GM23248 (cell line): ENCODE measurements at places on chromosomes 13 and 19. TPM values are rescaled to one million over a fixed set of nuclear protein-coding genes. Genes with fewer than 3 reads are reported as not detected.
A peak's percentile ranks its signal among the peaks of the same experiment; 100 is the strongest.

DNA sequence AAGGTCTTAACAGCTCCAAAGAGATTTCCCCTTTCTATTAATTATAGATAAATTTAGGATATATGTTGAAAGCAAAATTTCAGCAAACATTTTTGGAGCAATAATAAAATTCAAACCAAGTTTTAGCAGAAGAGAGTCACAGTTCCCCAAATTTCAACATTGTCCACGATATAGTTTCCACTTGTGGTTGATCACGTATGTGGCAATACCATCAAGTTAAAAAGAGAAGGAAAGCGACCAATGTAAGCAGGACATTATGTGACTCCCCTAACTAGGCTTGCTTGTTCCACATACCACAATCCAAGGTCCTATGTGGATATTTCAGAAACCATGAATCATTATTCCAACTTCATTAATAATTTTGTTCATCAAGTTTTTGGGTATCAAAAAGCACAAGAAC, 52.8 kb downstream of the ELF1 start:
- H3K27me3 ChIP-seq: no peaks in the 10 kb centered on the region
- no peak for DNase-seq
- H3K4me1 ChIP-seq: peaks cover 10% of the 10 kb centered on the region
- no peaks in the 10 kb centered on the region for H3K36me3 ChIP-seq
- no peak overlapping the region for H3K4me3 ChIP-seq

GRCh38 chr13:41590122-41590521, 132.8 kb downstream of the RGCC start:
- H3K36me3 ChIP-seq: no peaks in the 10 kb centered on the region
- no peak for DNase-seq
- no peaks in the 10 kb centered on the region for H3K27me3 ChIP-seq
- H3K4me1 ChIP-seq: peaks cover 16% of the 10 kb centered on the region

DNA sequence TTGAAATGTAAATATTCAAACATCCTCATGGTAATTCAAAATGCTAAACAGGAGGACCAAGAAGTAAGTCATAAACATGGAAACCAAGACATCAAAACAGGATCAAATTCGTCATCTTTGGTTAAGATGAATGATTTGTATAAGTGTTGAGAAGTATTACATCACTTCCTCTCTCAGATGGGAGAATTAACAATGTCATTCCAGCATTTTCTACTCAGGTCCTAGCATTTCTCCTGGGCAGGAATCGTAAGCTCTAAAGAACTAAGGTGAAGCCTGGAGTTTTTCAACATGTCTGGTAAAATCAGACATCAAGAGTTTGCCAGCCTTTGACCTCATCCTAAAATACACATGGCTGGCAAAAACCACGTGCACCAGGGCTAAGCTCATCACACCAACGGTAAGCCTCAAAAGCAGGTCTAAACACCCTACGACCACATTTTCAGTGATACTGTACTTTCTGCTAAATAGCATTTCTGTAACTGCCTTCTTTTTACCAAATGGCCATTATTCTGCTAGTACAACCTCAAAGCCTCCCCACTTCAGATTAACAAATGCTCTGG, 24.8 kb downstream of the RANBP3 start:
- no peaks in the 10 kb centered on the region for H3K27me3 ChIP-seq
- peak; percentile 32 for DNase-seq
- H3K4me3 ChIP-seq: peak overlapping the region; percentile 35
- H3K36me3 ChIP-seq: 0 out of 2 replicates have a peak, but pooled peaks cover 3% of the 10 kb centered on the region

MCEMP1 gene
- total RNA-seq: not detected in 2 replicates

DNA sequence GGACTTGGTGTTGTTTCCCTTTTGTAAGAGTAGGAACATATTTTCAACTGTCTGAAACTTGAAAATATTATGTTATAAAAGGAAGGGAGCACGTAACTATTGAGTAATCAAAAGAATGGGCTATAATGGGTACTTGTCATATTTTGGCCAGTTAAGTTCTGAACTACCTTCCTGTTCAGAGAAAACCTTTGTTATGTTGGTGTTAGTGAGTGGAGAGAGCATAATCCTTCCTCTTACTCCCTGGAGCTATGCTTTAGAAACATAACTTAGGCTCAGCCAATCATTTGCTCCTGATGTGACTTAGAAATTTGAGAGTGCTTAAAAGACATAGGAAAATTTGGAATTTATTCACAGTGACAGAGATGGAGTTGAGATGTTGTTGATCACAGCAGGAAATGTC, 482.5 kb upstream of the SPRY2 start:
- H3K27me3 ChIP-seq: no peaks in the 10 kb centered on the region
- H3K4me1 ChIP-seq: no peaks in the 10 kb centered on the region
- no peak overlapping the region for H3K4me3 ChIP-seq
- H3K27ac ChIP-seq: no peak overlapping the region
- no peak for DNase-seq

- H3K27ac ChIP-seq: no peak overlapping the region
- H3K4me3 ChIP-seq: no peak overlapping the region
- peaks cover 10% of the 10 kb centered on the region; the same call in 1 of the 2 replicates for H3K4me1 ChIP-seq
- no peaks in the 10 kb centered on the region for H3K27me3 ChIP-seq
- no peak for DNase-seq
These were observed 52.0 kb downstream of the ARHGEF7 start for GRCh38 chr13:111166882-111167675.

MAST3 gene
- 3.2 and 3.8 TPM in 2 replicates for total RNA-seq

DNA sequence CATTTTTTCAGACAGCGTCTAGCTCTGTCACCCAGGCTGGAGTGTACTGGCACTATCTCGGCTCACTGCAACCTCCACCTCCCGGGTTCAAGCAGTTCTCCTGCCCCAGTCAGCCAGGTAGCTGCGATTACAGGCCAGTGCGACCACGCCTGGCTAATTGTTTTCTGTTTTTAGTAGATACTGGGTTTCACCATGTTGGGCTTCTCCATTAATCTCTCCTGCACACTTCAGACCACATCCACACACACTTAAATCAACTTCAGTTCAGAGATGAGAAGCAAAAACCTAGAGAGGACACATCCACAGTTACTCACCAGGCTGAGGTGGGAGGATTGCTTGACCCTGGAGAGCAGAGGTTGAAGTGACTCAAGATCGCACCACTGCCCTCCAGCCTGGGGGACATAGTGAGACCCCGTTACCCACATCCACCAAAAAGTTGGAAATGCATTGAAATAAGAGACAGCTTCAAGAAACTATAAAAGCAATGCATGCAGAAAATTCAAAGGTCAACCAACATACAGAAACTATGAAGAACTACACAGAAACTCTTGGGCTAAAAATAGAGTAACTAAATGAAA, 42.3 kb downstream of the ZNF611 start:
- no peaks in the 10 kb centered on the region for H3K36me3 ChIP-seq
- no peak for DNase-seq
- peaks cover 17% of the 10 kb centered on the region for H3K4me1 ChIP-seq
- H3K4me3 ChIP-seq: no peak overlapping the region
- no peak overlapping the region for H3K27ac ChIP-seq
- no peaks in the 10 kb centered on the region for H3K27me3 ChIP-seq

PRSS57 gene
- total RNA-seq: not detected in 2 replicates

ZNF784 gene
- total RNA-seq: 3.0 and 4.2 TPM in 2 replicates

DNA sequence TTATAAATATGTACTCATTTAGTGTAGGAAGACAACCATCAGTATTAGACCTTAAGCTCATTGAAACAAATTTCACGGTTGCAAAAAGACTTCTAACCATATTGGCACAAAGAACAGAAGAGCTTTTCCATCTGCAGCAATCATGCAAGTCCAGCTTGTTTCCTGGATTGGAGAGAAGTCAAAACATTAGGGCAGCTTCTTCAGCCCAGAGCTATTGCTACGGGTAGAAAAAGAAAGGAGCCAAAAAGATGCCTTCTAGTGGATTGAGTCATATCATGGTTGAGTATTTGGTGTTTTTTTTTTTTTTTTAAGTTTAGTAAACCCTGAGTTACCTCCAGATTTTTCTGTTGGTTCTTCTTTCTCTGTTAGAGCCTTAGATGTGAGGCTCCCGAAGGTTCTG, 99.8 kb downstream of the WDFY2 start:
- H3K27me3 ChIP-seq: no peaks in the 10 kb centered on the region
- peak; percentile 77 for DNase-seq
- H3K4me3 ChIP-seq: no peak overlapping the region
- H3K27ac ChIP-seq: peak overlapping the region; percentile 26
- 0 out of 2 replicates have a peak, but pooled peaks cover 3% of the 10 kb centered on the region for H3K36me3 ChIP-seq

PLIN4 gene
- total RNA-seq: not detected in 2 replicates

- no peak overlapping the region for H3K27ac ChIP-seq
- no peak for DNase-seq
- no peaks in the 10 kb centered on the region for H3K36me3 ChIP-seq
- H3K4me1 ChIP-seq: peaks cover 12% of the 10 kb centered on the region
These were observed 97.4 kb downstream of the POSTN start for GRCh38 chr13:37501187-37501586.

ZNF490 gene
- 4.0 and 11.8 TPM in 2 replicates for total RNA-seq

GRCh38 chr13:39556866-39557265, 46.1 kb downstream of the LHFPL6 start:
- no peaks in the 10 kb centered on the region for H3K27me3 ChIP-seq
- H3K4me3 ChIP-seq: no peak overlapping the region
- no peaks in the 10 kb centered on the region for H3K36me3 ChIP-seq
- H3K4me1 ChIP-seq: peaks cover 18% of the 10 kb centered on the region
- H3K27ac ChIP-seq: no peak overlapping the region
- no peak for DNase-seq

DNA sequence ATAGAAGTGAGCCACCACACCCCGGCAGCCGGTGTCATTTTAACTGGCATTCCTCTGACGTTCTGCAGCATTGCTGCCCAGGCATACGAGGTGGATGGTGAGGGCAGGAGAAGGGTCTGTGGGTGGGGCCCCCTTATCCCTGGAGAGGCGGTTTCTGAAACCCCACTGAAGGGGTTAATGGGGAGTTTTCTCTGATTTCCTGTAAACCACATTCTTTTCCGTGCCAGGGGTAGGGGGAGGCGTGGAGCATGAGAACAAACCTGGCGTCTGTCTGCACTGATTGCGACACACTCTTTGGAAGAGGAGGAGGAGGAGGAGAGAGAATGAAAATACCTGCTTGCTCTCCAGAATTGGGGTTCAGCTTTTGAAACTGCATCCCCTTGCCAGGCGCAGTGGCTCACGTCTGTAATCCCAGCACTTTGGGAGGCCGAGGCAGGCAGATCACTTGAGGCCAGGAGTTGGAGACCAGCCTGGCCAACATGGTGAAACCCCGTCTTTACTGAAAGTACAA, 2.7 kb upstream of the C3 start:
- H3K36me3 ChIP-seq: no peaks in the 10 kb centered on the region

WIZ gene
- 18.8 and 22.0 TPM in 2 replicates for total RNA-seq

FXYD3 gene
- not detected in 2 replicates for total RNA-seq

SIAH3 gene
- total RNA-seq: not detected in 2 replicates

GRCh38 chr19:1354970-1355567, 28.6 kb upstream of the NDUFS7 start:
- no peaks in the 10 kb centered on the region for H3K27me3 ChIP-seq
- peaks cover 13% of the 10 kb centered on the region for H3K4me1 ChIP-seq
- H3K36me3 ChIP-seq: peaks cover 8% of the 10 kb centered on the region; the same call in 1 of the 2 replicates

FIZ1 gene
- 3.4 and 5.6 TPM in 2 replicates for total RNA-seq

- H3K27ac ChIP-seq: no peak overlapping the region
- H3K4me1 ChIP-seq: no peaks in the 10 kb centered on the region
- no peak for DNase-seq
- H3K27me3 ChIP-seq: peaks cover 10% of the 10 kb centered on the region; the same call in 1 of the 2 replicates
- no peaks in the 10 kb centered on the region for H3K36me3 ChIP-seq
These were observed 53.6 kb upstream of the ABCC4 start for GRCh38 chr13:95354680-95355487.

- no peaks in the 10 kb centered on the region for H3K4me1 ChIP-seq
- no peaks in the 10 kb centered on the region for H3K27me3 ChIP-seq
- H3K4me3 ChIP-seq: no peak overlapping the region
- peak; percentile 41 for DNase-seq
These were observed 27.1 kb downstream of the MEGF8 start for GRCh38 chr19:42352301-42353259.

DNA sequence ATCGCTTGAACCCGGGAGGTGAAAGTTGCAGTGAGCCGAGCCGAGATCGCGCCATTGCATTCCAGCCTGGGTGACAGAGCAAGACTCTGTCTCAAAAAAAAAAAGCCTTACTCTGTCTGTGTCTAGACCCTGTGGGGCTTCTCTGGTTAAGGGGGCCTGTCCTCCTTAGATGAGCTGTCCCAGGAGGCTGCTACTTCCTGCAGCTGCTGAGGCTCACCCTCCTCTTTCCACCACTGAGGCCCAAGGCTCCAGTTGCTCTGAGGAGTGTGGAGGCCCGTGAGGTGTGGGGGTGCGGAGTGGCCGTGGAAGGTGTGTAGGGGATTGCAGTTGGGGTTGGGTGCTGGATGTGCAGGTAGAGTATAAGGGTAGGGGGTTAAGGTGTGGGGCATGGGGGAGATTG, 22.1 kb upstream of the RASA3 start:
- H3K4me3 ChIP-seq: no peak overlapping the region
- no peak overlapping the region for H3K27ac ChIP-seq
- H3K4me1 ChIP-seq: no peaks in the 10 kb centered on the region
- H3K27me3 ChIP-seq: no peaks in the 10 kb centered on the region; the same call in 1 of the 2 replicates

GRCh38 chr13:19581675-19582074, 20.3 kb upstream of the TPTE2 start:
- 0 out of 2 replicates have a peak, but pooled peaks cover 8% of the 10 kb centered on the region for H3K27me3 ChIP-seq
- no peak overlapping the region for H3K4me3 ChIP-seq
- no peak overlapping the region for H3K27ac ChIP-seq

DNA sequence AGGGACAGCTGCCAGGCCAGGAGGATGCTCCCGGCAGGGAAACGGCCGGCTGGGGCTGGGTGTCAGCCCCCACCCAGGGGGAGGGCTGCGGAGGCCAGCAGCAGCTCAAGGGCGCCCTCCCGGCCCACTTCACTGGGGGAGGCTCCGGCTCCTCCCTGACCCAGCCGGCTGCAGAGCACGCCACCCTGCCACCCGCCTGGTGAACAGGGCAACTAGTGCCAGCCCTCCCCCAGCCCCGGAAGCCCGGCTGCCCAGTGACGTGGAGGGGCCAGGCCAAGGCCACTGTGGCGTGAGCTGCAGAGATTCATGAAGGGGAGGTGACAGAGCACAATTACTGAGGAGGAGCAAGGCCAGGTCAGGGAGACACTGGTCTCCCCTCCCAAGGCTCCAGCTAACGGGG, 14.7 kb downstream of the REXO1 start:
- H3K36me3 ChIP-seq: no peaks in the 10 kb centered on the region
- H3K4me3 ChIP-seq: no peak overlapping the region
- no peak for DNase-seq
- no peak overlapping the region for H3K27ac ChIP-seq
- no peaks in the 10 kb centered on the region for H3K4me1 ChIP-seq

- H3K27ac ChIP-seq: no peak overlapping the region
- no peaks in the 10 kb centered on the region for H3K4me1 ChIP-seq
- no peaks in the 10 kb centered on the region for H3K27me3 ChIP-seq
- no peaks in the 10 kb centered on the region for H3K36me3 ChIP-seq
- H3K4me3 ChIP-seq: no peak overlapping the region
These were observed 440.4 kb upstream of the PRR20A start for GRCh38 chr13:56700324-56700723.

GRCh38 chr19:511101-511851, 4.0 kb downstream of the TPGS1 start:
- H3K36me3 ChIP-seq: no peaks in the 10 kb centered on the region
- no peaks in the 10 kb centered on the region for H3K27me3 ChIP-seq
- peak overlapping the region; percentile 35; the same call in 1 of the 2 replicates for H3K27ac ChIP-seq
- H3K4me1 ChIP-seq: no peaks in the 10 kb centered on the region; the same call in 1 of the 2 replicates
- DNase-seq: peak; percentile 42
- H3K4me3 ChIP-seq: no peak overlapping the region
